ENCODE measurements at places on chromosomes 11 and 22.
A peak's percentile ranks its signal among the peaks of the same experiment; 100 is the strongest.

DNA sequence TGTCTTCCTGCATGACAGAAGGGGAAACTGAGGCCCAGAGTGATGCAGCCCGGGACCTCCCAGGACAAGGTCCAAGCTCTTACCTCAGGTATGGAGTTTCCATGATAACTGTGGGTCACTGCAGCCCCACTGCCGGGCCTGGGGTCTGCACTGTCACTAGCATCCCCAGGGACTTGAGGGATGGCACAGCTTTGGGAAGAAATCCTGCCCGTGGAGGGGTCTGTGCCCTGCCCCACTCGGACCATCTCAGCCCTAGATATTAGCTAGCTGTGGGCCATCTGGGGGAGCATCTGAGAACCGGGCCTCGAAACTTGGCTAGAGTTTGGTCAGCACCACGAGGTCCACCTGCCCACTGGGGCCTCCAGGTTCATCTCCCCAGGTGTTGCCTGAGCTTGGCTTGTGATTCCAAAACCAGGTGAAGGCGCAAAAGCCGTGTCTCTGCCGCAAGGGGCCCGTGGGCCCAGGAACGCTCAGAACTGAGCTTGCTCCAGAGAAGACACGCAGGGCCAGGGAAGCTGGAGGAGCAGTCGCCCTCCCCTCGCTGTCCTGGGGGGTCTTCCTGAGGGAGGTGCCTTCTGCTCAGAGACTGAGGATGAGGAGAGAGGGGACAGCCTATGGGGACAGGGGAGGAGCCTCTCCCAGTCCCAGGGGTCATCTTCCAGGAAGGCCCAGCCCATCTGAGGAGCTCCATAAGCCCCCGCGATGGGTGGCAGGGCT, 4.8 kb downstream of the LINC01488 start:
- DNase-seq, result no peak

- no peak for DNase-seq
Observed at GRCh38 chr22:44443641-44444235, 54.3 kb downstream of the RTL6 start.

DNA sequence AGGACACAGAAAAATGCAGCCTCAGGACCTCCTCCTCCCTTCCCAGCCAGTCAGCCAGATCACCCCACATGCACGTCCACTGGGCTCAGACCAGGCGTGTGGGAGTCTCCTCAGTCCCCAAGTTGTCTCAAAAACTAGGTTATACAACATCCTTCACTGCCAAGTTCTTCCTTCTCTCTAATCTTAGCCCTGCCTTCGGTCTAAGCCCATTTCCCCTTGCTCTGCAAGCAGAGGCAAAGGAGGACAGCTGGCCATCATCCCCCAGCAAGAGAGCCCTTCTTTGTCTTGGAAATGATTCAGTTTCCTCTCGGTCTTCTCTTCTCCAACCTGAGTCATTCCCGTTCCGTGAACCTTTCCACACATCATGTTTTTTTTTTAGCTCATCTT, 14.0 kb upstream of the NRGN start:
- no peak for DNase-seq

DNA sequence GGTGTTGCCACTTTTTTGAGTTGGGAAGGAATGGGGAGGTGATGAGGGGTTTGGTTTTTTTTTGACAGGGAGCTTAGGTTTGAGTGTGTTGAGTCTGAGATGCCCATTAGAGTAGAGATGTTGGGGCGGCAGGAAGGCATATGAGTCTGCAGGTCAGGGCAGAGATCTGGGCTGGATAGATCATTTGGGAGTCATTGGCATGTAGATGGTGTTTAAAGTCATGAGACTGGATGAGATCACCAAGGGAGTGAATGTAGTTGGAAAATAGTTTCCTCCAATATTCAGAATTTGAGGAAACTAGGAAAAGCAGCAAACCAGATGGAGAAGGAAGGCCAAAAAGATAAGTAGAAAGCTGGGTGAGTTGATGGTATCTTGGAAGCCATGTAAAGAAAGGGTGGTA, 2.1 kb upstream of the ANAPC15 start:
- DNase-seq, result no peak

- DNase-seq, result peak; percentile 69
Observed at GRCh38 chr22:38397189-38398085, 57.6 kb downstream of the KCNJ4 start.

DNA sequence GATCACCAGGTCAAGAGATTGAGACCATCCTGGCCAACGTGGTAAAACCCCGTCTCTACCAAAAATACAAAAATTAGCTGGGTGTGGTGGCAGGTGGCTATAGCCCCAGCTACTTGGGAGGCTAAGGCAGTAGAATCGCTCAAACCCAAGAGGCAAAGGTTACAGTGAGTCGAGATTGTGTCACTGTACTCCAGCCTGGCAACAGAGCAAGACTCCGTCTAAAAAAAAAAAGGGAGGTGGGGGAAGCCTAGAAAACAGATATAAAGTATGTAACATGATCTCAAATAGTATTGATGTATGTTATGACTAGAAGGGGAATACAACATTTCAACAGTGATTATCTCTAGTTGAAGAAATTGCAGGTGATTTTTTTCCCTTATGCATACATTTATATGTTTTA, 61.4 kb downstream of the SLC1A2 start:
- no peak for DNase-seq

DNA sequence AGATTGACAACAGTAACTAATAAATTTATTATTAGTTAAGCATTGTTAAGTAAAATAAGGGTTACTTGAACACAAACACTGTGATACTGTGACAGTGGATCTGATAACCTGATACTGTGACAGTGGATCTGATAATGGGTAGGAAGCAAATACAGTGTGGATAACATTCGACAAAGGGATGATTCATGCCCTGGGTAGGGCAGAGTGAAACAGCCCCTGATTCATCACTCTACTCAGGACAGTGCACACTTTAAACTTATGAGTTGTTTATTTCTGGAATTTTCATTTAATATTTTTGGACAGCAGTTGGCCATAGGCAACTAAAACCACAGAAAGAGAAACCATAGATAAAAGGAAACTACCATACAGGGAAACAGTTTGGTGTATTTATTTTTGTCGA, 60.8 kb upstream of the CTSC start:
- no peak for DNase-seq

DNA sequence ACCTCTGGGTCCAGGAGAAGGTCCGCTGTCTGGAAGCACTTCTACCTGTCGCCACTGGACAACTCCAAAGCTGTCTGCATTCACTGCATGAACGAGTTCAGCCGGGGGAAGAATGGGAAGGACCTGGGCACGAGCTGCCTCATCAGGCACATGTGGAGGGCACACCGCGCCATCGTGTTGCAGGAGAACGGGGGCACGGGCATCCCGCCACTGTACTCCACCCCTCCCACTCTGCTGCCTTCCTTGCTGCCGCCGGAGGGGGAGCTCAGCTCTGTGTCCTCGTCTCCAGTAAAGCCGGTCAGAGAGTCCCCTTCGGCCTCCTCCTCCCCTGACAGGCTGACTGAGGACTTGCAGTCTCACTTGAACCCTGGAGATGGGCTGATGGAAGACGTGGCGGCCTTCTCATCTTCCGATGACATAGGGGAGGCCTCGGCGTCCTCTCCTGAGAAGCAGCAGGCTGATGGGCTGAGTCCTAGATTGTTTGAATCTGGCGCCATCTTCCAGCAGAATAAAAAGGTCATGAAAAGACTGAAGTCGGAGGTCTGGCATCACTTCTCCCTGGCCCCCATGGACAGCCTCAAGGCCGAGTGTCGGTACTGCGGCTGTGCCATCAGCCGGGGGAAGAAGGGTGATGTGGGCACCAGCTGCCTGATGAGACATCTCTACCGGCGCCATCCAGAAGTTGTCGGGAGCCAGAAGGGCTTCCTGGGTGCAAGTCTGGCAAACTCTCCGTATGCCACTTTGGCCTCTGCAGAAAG, 31.0 kb downstream of the ZBED4 start:
- DNase-seq, result no peak

DNA sequence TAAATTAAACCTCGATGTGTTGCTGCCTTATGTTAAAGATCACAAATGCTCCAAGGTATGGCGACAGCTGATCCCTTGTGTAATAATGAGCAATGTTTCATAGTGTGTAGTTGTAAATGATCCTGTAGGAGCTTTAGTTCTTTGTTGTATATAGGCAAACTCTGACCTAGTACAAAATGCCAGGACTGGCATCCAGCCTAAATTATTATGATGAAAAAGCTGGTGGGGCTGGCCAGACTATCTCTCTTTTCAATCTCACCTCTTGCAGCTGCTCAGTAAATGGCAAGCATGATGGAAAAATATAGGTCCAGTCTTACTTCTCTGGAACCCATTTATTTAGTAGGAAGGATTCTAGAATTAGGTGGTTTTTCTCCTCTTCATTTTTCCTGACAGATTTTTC, 345.1 kb upstream of the C11orf87 start:
- no peak for DNase-seq

DNA sequence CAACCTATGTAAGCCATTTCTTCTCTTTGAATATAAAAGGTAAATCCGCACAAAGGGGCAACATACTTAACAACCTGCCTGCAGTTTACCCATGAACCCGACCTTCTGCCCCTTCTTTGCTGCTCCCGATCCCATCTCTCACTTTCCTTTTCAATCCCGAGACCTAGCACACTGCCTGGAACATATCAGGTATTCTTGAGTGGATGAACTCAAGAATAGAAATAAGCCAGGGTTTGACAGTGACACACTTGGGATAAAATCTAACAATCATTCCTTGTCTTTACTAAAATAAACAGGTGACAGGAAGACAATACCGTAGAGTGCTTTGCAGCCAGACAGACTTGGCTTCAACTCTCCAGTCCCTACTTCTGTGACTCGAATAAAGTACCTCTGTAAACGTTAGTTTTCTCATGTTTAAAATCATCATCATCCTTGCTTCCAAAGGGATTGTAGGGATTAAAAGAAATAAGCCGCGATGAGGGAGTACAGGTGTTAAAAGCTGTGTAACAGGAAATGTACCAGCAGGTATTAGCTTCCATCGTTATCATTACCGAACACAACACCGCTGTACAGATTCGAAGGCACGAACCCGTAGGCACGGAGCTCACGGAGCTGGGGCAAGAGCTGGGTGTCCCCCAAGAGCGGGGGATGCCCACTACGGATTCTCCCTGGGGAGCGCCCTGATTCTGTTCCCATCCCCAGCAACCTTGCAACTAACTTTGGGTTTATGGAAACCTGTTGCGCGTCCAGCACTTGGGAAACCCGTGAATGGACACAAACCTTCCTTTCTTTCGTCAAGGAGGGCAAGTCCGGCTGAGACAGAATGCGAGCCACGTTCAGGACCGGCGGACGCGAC, 720 bp downstream of the UFD1 start:
- DNase-seq, result no peak

DNA sequence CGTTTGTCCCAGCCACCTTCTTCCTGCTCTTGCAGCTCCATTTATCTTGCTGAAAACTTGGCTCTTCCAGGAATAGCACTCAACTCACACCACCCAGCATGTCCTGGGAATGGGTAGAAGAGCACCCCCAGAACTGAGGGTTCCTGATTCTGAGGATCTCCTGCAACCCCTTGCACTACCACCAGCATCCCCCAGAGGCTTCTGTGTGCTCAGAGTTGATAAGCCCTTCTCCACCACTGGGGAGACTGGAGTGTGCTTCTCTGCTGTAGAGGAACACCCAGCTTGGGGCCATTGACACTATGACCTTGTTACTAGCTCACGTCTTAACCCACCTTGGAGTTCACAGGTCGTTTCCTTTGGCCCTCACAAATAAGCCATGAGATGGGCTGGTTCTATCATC, 121.0 kb downstream of the GRIK4 start:
- no peak for DNase-seq

DNA sequence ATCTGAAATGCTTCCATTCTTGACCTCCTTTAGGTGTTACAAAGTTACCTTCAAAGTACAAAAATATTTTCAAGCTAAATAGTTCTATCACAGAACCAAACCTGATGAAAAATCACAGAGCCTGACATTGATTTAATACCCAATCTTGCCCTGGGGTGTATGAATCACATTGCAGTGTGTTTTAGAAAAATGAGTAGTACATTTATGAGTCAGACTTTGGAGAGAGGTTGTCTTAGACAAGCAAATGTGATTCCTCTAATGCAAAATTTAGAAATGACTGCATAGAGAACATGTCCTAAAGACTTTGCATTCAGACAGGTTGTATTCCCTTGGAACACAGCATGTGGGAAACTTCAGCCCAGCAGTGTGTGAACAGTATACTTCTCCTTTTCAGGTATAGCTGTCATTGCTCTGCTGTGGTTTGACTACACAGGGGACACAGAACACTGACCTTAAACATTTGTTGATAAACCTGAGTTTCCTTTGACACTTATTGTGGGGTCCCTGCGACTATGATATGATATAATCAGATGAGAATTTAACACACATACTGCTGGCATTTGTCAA, 972.1 kb downstream of the JRKL start:
- DNase-seq, result no peak

- DNase-seq, result peak; percentile 91
Observed at GRCh38 chr22:22156716-22157347, 87.8 kb upstream of the VPREB1 start.

GRCh38 chr11:89495951-89496350, 4.8 kb upstream of the NOX4 start:
- DNase-seq, result no peak

GRCh38 chr22:42696331-42696967, 24.2 kb downstream of the A4GALT start:
- no peak for DNase-seq

DNA sequence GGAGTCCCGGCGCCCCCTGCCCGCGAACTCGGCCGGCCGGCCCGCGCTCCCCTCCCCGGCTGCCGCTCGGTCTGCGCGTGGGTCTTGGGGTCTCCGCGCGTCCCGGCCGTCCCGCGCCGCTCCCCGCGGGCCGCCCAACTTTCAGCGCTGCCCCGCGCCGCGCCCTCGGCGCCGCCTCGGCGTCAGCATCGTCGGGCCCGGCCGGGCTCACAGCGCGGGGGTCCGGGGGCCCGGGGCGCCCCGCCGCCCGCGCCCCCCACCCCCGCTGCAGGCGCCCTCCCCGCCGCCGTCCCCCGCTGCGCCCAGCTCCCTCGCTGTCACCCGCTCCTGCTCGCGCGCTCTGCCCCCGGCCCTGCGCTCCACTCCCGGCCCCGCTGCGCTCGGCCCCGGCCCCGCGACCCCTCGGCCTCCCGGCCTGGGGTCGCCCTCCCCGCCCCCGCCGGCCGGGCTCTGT, at the start of gene KCNJ4:
TSS of gene KCNJ4 (minus strand) at position 124 of the 454 bp plus-strand sequence. CDS start 27,067 bp downstream, outside the sequence.
- no peak for DNase-seq

DNA sequence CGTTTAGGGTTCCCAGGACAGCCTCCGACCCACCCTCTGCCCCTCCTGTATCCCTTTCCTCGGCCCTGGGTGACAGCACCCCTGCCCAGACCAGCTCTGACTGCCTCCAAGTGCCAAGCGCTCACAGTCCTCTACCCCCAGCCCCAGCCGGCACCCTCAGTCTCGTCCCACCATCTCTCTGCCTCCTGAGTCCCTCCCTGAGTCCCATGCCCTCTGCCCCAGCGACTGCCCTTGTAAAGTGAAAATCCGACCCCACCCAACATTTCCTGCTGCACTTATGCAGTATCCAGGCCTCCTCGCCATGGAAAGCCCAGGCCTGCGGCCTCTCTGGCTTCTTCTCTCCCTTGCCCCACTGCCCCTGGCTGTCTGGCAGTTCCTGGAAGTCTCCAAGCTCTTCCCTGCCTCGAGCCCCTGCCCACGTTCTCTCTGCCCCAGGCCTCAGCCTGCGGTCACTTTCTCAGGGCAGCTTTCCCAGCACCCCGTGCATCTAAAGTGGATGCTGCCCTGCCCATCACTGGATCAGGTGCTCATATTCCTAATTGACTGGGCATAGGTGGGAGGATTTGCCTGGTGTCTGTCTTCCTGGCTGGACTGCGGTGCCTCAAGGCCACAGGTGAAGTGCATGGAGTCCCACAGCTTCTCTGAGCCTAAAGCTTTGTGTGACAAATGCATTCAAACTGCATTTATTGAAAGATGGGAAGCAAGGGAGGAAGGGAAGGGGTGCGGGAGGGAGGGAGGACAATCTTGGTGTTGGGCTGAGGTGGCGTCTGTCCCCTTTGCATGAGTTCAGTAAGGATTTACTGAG, 17.7 kb upstream of the IL2RB start:
- DNase-seq, result no peak

Measured in B cell (primary cell).